ENCODE measurements at places on chromosomes 1 and 21.

- no peak for DNase-seq
Measured at GRCh38 chr1:119791377-119791776, 19.9 kb downstream of the REG4 start.

- no peak for DNase-seq
Measured at GRCh38 chr1:36411674-36412648, 14.3 kb upstream of the LSM10 start.

DNA sequence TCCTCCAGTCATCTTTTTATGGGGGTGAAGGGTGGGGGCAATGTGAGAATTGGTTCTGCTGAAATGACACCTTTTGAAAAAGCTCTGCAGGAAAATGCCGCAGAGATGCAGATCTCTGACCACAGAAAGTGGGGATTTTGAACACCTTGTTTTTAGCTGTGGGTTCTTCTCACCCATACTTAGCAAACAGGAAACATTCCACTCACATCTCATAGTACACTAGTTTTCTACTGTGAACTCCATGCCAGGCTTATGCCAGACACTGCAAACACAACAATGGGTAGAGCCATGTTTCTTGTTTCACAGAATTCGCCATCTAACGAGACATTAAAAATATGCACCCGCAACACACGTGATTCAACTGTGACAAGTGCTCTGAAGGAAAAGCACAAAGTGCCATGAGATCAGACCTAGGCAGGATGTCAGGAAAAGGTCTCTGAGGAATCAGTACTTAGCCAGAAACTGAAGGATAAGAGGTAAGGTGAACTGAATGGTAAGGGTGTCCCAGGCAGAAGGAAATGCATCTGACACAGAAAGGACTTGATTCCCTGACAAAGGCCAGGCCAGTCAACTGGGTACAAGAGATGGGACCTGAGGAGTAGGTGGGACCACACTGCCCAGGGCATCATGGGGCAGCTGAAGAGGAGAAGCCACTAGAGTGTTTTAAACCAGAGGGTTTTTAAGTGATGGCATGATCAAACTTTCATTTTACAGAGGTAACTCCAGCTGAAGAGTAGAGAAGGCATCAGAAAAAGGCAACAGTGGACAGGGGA, 83.8 kb upstream of the JAK1 start:
- DNase-seq: no peak

DNA sequence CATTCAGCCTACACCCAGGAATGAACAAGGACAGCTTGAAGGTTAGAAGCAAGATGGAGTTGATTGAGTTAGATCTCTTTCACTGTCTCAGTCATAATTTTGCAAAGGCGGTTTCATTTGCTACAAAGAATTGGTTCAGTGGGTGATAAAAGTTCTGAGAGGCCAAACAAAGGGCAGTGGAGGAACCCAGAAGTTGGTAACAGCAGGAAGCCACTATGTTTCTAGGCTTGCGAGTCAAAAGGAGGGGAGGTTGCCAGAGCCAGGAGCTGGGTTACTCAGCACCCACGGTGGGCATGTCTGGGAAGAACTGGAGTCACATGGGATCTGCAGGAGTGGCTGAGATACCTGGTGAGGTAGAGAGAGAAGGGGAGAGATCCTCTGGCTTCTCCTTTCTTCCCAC, 64.2 kb upstream of the MRPS6 start:
- DNase-seq: no peak

DNA sequence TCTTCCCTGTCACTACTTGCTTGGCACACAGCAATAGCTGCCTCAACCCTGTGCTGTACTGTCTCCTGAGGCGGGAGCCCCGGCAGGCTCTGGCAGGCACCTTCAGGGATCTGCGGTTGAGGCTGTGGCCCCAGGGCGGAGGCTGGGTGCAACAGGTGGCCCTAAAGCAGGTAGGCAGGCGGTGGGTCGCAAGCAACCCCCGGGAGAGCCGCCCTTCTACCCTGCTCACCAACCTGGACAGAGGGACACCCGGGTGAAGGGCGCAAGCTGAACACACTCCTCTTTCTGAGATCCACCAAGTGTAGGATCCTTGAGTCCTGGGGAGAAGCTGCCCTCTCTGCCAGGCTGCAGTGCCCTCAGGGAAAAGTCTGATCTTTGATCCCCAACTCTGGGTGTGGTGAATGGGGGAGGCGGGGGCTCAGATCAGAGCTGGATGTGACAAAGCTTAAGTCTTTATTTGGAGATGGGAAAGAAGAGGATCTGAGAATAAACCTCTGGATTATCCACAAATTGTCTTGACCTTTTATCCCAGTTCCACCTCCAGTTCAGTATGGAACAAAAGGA, 1.2 kb downstream of the RXFP4 start:
- no peak for DNase-seq

DNA sequence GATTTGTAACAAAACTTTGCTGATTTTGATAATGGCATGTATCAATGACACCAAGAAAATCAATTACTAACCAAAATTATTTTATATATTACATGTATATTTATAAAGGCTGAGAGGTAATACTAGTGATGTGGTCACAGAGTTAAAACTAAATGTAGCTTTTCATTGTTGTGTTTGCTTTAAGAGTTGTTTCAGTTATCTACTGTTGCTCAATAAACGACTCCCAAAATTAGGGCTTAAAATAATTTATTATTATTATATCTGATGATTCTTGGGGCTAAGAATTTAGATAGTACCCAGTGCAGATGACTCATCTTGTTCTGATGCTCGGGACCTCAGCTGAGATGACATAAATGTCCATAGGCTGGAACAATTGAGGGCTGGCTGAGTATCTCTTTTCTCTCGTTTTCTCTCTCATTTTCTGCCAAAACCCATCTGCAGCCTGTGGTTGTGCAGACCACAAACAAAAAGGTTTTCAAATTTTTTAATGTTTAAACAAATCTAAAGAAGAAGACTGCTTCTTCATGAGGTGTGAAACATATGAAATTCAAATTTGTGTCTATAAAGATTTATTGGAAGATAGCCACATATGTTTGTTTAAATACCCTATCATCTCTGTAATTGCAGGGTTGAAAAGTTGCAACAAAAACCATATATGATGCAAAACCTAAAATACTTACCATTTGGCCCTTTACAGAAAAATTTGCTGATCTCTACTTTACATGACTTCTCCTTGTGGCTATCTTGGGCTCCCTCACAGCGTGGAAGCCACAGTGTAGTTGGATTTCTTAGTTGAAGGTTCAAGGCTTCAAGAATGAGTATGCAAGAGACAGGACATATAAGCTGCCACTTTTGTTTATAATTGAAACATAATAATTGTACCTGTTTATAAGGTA, 14.8 kb upstream of the PTPRC start:
- DNase-seq: no peak

GRCh38 chr1:211386921-211387320, 60.3 kb downstream of the TRAF5 start:
- DNase-seq: no peak

DNA sequence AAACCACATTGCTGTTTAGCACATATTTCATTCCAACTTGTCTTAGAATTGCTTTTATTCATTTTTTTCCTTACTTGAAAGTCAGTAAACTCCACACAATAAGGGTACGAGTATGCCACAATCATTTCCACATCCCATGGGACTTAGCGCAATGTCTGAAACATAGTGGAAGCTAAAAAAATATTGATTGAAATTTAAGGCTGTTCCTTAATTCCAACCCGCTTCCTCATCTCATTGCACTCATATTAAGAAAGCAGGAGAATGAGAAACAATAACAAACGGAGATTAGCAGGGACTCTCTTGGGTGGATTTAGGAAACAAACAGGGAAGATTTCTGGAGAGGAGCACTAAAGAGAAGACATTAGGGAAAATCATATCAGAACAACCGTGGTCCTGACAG, 39.3 kb upstream of the RGS4 start:
- DNase-seq: no peak

DNA sequence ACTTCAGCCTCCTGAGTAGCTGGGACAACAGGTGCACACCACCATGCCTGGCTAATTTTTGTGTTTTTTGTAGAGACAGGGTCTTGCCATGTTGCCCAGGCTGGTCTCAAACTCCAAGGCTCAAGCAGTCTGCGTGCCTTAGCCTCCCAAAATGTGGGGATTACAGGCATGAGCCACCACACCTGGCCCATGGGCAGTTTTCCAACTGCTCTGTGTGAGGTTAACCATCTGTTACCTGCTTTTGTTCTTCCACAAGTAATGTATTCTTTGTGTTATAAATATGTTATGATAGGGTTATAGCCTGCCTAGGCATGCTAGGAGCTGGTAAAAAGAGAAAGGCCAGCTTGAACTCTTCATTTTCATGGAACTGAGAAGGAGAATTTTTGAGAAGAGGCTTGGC, 30.7 kb downstream of the TUFT1 start:
- peak; percentile 35 for DNase-seq

GRCh38 chr1:159066108-159066507, 10.5 kb downstream of the AIM2 start:
- no peak for DNase-seq

DNA sequence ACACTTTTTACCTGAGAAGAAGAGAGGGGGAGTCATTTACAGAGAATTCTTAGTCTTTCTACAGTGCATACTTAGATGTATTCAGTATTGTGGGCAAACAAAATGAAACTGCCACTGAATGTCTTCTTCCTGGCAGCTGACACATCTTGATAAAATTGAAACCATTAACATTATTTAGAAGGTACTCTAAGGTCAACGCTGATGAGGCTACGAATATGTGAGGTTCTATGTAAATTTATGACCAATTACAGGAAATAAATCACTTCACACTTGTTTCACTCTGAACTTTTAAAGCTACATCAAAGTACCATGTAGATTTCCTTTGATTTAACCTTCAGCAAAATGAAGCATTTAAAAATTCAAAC, 51.3 kb upstream of the GFI1 start:
- no peak for DNase-seq

DNA sequence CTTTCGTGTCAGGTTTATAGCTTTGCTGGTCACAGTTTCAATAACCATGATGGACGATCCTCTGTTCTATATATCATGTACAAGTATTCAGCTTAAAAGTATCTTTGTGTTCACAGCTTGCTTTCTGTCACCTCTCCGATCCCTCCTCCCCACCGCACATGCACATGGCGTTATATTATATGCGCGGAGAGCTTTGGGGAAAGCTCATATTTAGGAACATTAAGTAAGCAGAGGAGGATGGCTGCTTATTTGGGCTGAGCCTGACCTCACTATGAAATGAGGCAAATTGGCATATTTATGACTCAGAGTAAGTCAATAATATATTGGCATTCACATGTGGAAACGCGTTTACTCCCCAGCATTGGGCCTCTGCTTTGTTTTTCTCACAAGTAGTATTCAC, 360.5 kb downstream of the HLX start:
- no peak for DNase-seq

GRCh38 chr1:152185544-152186391, 26.7 kb upstream of the RPTN start:
- peak; percentile 19 for DNase-seq

DNA sequence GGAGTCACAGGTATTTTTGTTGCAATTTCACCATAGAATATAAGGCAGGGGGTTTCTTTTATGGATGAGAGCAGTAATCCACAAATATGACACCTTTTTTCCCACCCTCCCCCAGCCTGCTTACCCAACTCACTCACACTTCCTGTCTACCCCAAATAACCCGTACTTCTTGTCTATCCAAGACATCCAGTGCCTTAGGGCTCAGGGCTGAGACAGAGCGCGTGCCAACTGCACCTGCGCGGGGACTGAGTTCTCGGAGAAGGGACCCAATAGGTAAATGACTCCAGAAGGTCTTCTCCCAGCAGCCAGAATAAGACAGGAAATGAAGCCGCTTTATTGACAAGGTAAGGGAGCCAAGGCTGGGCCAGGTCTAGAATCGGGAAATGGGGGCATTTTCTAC, 369.1 kb downstream of the SIPA1L2 start:
- no peak for DNase-seq

- DNase-seq: peak; percentile 55
Measured at GRCh38 chr1:78839704-78840277, 166.7 kb downstream of the ADGRL4 start.

DNA sequence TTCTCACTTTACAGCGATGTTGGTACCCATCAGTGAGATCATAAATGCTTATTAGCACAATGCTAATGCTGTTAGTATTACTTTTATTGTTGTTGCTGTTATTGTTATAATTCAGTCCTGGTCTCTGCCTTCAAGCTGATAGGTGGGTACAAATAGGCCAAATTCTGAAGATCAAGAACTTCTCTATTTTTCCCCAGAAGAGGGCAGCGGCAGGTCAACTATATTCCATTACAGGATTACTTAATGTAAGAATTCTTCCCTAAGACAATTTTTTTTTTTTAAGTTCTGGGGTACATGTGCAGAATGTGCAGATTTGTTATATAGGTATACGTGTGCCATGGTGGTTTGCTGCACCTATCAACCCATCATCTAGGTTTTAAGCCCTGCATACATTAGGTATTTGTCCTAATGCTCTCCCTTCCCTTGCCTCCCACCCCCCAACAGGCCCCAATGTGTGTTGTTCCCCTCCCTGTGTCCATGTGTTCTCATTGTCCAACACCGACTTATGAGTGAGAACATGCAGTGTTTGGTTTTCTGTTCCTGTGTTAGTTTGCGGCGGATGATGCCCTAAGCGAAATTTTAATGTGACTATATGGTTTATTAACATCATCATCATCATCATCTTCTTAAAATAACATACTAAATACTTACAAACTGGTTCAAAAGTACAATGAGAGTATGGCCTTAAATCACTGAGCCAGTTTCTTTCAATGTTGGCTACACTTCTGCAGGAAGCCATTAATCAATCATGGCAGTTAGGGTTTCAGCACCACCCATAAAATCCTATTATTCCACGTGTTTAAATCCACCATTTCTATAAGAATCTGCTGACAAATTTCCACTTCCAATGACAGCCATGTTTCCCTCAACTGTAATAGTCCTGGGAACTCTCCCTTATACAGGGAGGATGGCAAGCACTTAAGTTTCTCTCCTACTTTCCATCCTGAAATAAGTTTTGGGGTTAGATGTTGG, 19.2 kb downstream of the SLC19A2 start:
- DNase-seq: no peak

DNA sequence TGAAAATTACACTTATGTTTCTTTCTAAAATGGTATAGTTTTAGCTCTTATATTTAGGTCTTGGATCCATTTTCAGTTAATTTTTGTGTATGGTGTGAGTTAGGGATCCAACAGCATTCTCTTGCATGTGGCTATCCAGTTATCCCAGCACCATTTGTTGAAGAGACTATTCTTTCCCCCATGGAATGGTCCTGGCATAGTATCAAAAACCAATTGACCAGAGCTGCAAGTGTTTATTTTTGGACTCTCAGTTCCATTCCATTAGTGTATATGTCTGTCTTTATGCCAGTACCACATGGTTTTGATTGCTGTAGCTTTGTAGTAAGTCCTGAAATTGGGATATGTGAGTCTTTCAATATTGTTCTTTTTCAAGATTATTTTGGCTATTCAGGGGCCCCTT, 14.3 kb downstream of the TTLL10 start:
- no peak for DNase-seq

GRCh38 chr1:221271701-221272100, 392.5 kb downstream of the HLX start:
- DNase-seq: no peak

Data from NCI-H524 (cell line).